ENCODE measurements at places on chromosomes 7 and 10.

DNA sequence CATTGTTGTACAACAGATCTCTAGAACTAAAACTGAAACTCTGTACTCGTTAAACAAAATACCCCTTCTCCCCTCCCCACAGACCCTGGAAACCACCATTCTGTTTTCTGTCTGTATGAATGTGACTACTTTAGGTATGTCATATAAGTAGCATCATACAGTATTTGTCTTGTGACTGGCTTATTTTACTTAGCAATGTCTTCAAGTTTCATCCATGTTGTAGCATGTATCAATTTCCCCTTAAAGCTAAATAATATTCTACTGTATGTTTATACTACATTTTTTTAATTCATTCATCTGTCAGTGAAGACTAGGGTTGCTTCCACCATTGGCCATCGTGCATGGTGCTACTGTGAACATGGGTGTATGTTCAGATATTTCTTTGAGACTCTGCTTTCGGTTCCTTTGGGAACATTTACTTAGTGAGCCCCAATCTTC lies 71.2 kb upstream of the RPA3 start:
- DNase-seq: no peak

- no peak for DNase-seq
Measured at GRCh38 chr7:97342512-97342911, 225.0 kb downstream of the SDHAF3 start.

DNA sequence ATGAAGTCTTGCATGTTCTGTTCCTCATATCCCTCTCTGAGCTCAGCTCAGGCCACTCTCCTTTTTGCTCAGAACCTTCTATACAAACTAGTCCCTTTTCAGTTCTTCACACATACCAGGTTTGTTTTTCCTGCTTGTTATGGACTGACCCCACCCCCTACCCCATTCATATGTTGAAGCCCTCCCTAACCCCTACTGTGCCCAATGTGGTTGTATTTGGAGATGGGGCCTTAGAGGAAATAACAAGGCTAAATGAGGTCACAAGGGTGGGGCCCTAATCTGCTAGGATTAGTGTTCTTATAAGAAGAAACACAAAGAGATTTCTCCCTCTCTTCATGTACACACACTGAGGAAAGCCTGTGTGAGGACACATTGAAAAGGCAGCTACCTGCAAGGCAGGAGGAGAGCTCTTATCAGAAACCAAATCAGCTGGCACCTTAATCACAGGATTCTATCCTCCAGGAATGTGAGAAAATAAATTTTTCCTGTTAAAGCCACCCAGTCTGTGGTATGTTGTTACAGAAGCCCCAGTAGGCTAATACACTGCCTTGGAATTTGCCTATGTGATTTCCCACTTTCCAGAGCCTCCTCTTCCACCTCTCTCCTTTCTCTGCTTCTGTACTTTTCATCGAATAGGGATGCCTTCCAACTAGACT lies 67.3 kb upstream of the DNAJB12 start:
- DNase-seq: peak; percentile 62

DNA sequence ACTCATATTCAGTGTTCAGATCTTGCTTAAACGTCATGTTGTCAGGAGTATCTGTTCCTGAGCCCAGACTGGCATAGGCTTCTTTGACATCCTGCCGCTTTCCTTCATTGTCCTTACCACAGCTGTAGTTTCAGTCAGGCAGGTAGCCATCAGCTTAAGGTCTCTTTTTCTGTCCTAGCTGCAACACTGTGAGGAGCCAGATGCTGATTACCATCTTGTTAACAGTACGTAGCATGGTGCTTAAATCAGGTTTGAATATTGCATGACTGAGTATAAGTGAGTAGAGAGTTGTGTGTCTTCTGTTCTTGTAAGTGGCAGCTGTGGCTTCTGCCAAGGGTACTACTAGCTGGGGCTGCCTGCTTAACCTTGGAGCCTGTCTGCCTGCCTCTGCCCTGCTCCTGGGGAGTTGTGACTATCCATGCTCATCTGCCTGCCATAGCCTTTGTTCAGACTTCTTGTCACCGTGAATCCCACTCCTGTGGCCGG lies 92.6 kb downstream of the MAPK8 start:
- DNase-seq: peak; percentile 5

DNA sequence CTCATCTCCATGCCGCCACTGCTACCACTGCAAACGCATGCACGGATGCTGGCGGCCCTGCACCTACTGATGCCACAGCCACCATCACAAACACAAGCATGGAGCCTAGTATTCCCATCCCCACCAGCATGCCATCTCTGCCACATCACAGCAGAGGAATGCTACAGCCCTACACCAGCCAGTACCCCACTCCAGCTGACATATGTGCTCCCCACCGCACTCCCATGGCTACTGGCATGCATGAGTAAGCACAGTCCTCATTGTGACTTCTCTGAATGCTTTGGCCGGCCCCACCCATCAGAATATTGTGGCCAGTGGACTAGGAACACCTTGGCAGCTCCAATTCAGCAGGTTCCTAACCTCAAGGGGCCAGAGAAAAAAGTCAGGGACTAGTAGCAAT lies 705.5 kb downstream of the POM121L12 start:
- DNase-seq: no peak

GRCh38 chr7:123655614-123656013 lies at the start of gene LMOD2:
Gene LMOD2 (plus strand): TSS chr7:123655866. CDS start chr7:123655964, 98 bp downstream.
- DNase-seq: no peak

- no peak for DNase-seq
Measured at GRCh38 chr7:25885057-25885576, 266.9 kb upstream of the NFE2L3 start.

DNA sequence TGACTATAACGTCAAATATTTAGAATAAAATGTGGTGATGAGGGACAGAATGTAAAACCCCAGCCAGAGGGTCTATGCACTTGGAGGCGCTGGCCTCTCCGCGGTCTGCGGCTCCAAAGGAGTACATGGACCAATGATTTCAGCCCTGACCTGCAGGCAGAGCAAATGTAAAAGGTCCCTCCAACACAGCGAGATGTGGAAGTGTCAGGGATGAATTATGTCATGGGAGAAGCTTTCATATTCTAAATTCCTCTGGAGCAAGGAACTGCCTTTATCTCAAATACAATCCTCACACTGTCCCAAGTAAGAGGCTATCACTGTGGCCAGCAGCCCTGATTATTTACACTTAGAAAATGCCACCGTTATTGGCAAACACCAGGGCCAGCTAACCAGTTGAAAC lies 139.4 kb downstream of the GFRA1 start:
- no peak for DNase-seq

DNA sequence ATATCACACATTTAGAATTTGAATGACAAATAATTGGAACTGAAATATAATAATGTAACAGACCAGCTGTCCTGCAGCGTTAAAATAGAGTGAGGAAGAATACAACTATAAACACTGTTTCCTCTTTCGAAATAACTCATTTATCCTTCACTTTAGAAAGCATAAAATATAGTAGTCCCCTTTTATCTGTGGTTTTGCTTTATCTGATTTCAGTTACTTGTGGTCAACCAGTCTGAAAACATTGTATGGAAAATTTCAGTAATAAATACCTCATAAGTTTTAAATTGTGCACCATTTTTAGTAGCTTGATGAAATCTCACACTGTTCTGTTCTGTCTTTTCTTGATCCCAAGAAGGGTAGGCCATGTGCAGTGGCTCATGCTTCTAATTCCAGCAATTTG lies 31.7 kb downstream of the POLR1F start:
- DNase-seq: no peak

DNA sequence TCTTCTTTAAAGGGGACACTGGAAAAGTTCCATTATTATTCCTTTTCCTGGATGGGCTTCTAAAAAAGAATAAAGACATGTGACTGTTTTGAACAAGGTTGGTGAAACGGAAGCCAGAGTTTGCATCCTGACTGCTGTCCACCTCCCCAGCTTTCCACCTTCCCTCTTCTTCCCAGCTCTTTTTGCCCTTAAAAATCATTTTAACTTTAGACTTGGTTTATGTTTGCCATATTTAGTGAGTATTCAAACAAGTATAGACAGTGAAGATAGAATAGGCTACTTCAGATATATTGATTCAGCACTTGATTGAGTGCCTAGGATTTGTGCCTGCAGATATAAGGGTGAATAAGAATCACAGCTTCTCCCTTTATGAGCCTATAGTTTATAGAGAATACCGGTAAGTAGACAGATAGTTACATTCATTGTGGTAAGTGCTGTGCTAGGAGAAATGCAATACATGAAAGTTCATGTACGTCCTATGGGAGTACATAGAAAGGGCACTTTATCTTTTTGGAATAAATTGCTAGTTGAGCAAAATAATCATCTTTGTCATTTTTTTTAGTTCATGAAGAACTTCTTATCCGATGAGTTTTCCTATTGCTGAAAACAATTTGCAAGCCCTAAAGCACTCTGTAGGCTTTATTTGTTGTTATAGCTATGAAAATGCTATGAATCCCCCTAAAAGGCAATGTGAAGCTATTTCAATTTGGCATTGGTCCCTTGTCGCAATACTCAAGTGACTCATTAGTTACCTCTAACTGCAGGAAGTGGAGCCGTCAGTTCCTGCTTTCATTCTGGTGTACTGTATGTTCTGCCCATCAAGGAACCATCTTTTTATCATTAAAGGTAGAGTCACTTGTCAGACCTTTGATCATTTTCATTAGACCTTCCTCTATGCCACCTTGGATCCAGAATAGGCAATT lies 57.2 kb upstream of the STRIP2 start:
- no peak for DNase-seq

DNA sequence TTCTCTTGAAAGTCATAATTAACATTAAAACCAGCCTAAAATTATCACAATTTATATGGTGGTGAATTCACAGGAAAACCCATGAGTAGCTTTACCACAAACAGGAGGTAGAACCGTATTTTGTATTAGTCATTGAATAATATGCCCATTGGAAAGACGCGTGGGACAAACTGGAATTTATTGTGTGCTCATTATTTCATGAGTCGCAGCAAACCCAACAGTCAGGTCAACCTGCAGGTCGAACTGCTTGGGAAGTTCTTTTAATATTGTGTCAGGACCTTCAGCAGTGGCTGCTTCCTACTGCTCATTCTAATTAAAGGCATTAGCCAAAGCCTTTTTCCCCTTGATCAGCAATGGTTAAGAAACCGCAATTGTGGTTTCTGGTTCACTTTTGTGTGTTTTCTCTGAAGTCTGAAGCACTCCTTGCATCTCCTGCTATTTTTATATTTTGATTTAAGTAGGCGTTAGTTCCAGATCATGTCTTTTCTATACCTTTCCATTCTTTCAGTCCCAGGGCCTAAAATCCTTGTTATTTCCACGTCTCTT lies 100.1 kb downstream of the RAB11FIP2 start:
- DNase-seq: no peak

- DNase-seq: peak; percentile 96
Measured at GRCh38 chr7:45089341-45089891, 647 bp upstream of the NACAD start.

DNA sequence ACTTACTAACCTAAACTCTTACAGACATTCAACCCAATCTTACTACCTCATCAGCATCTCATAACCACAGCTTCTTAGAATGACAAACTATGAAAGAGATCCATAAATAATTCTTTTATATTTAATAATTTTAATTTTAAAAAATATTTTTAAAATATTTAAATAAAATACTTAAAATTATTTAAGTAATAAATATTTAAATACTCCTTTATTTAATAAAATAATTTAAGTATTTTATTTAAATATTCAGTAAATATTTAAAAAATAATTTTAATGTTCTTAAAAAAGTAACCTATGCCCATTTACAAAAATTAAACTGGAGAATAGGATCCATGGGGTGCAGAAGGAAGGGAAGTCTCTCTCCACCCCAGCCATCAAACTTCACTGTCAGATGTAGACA lies 627.3 kb upstream of the MGMT start:
- no peak for DNase-seq

GRCh38 chr10:129740532-129741279 lies 223.4 kb downstream of the EBF3 start:
- DNase-seq: peak; percentile 27

GRCh38 chr10:89241486-89242344 lies 9.9 kb downstream of the LIPA start:
- no peak for DNase-seq

GRCh38 chr7:85474234-85474633 lies 287.4 kb upstream of the SEMA3D start:
- DNase-seq: no peak
